ENCODE measurements at places on chromosomes 12 and 14.
A peak's percentile ranks its signal among the peaks of the same experiment; 100 is the strongest.

DNA sequence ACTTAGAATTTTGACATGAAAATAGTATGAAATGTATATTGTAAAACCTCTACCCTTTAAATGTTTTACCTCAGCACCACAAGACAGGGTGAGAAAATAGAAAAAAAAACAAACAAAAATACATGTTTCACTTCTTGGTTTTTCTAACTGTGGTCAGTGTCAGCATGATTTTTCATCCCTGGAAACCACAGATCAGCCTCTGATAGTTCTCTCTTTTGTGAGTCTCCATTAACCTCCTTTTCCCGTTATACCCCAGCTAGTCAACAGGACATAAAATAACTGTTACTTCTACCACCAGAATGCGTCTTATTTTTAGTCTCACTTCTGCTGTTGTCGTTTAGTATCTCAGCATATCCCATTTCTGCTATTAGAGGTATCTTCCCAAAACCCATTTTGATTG lies 48.3 kb upstream of the KCNMB4 start:
- peak overlapping the region; percentile 2 for H3K4me3 ChIP-seq
- DNase-seq, result no peak
- H3K4me1 ChIP-seq, result peaks cover 15% of the 10 kb centered on the region
- H3K27me3 ChIP-seq, result no peaks in the 10 kb centered on the region

DNA sequence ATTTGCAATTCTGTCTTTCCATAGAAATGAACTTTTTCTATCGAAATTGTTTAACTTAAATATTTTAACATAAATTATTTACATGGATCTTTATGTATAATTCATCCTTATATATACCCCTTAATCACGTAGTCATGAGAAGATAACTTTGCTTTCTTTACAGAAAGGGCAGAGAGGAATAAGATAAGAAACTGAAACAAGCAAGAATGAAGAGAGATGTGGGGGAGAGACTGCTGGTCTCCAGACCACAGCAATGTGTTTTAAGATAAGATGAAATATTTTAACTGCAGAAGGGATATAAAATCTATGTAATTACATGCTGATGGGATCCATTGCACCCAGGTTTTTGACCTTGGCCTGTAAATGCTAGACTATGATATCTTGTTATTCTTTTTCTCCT lies 34.7 kb upstream of the DNM1L start:
- no peaks in the 10 kb centered on the region for H3K27me3 ChIP-seq
- no peak overlapping the region for H3K27ac ChIP-seq
- H3K4me3 ChIP-seq, result no peak overlapping the region
- no peaks in the 10 kb centered on the region for H3K36me3 ChIP-seq
- H3K4me1 ChIP-seq, result no peaks in the 10 kb centered on the region

GRCh38 chr14:21036751-21037150 lies 2.1 kb upstream of the RNASE13 start:
- H3K36me3 ChIP-seq, result no peaks in the 10 kb centered on the region
- H3K4me3 ChIP-seq, result no peak overlapping the region
- H3K4me1 ChIP-seq, result no peaks in the 10 kb centered on the region

GRCh38 chr12:62205346-62205745 lies 54.9 kb upstream of the USP15 start:
- H3K36me3 ChIP-seq, result peaks cover 15% of the 10 kb centered on the region
- DNase-seq, result no peak
- no peaks in the 10 kb centered on the region for H3K4me1 ChIP-seq
- peaks cover 7% of the 10 kb centered on the region for H3K27me3 ChIP-seq
- H3K27ac ChIP-seq, result no peak overlapping the region

GRCh38 chr12:108722992-108723766 lies 8.1 kb downstream of the CORO1C start:
- DNase-seq, result no peak
- H3K4me3 ChIP-seq, result no peak overlapping the region
- peaks cover 3% of the 10 kb centered on the region for H3K36me3 ChIP-seq
- peak overlapping the region; percentile 5 for H3K27ac ChIP-seq

GRCh38 chr12:128133321-128134073 lies 133.5 kb upstream of the TMEM132C start:
- H3K4me3 ChIP-seq, result no peak overlapping the region
- no peaks in the 10 kb centered on the region for H3K4me1 ChIP-seq
- H3K36me3 ChIP-seq, result no peaks in the 10 kb centered on the region
- no peaks in the 10 kb centered on the region for H3K27me3 ChIP-seq

DNA sequence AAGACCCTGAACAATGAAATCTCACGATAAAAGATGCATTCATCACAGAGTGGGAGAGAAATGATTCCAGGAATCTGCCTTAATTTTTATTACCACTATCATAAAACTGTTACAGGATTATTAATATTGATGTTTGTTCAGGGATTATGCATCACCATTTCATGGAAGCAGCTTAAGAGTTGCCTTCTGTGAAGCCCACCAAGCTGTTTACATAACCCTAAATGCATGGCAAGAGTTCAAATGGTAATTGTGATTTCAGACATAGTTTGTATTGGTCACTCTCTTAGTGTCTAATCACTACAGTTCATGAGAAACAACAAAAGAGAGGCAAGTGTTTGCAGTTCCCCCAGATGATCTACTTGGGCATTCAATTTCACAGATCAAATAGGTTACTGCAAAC lies 527.7 kb downstream of the RPS29 start:
- no peaks in the 10 kb centered on the region for H3K27me3 ChIP-seq
- DNase-seq, result no peak

GRCh38 chr12:107511292-107511691 lies 174.3 kb upstream of the PWP1 start:
- H3K27ac ChIP-seq, result no peak overlapping the region
- H3K4me3 ChIP-seq, result no peak overlapping the region
- DNase-seq, result no peak
- H3K36me3 ChIP-seq, result no peaks in the 10 kb centered on the region
- peaks cover 12% of the 10 kb centered on the region for H3K27me3 ChIP-seq

DNA sequence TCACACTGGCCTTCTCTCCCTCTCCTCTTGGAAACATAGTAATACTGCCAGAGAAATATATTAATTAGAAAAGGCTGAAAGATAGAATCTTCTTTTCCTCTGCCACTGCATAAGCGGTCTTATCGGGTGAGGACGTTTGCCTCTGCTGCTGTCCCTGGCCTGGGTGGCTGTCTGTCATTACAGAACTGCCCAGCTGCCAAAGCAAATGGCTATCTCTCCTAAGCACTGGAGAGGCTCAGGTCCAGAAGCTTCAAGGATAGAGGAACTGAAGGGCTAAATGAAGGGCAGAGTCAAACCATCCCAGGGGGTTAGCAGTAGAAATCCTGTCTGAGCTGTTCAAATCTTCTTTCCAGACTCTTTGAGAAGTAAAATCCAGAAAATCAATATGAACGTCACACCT lies 198.6 kb upstream of the CAND1 start:
- H3K4me1 ChIP-seq, result peaks cover 10% of the 10 kb centered on the region
- no peak overlapping the region for H3K27ac ChIP-seq
- no peak overlapping the region for H3K4me3 ChIP-seq
- no peak for DNase-seq

DNA sequence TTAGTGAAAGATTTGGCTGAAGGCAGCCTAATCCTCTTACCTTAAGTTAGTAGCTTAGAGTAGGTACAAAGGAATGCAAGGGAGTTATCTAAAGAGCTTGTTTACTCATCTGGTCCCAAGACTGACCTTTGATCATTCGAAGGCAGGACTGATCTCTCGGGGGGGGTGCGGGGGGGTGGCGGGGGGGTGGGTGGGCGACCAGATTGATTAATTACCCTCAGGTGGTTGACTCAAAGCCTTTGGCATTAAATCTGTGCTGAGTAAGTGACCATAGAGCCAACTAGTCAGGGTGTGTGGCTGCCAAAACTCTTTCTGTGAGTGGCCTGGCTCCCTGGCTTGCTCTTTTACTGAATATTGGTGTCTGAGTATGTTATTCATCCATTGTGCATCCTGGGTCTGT lies 731.9 kb upstream of the FBXO33 start:
- no peaks in the 10 kb centered on the region for H3K4me1 ChIP-seq
- no peak for DNase-seq
- H3K36me3 ChIP-seq, result peaks cover 9% of the 10 kb centered on the region
- no peak overlapping the region for H3K27ac ChIP-seq
- no peak overlapping the region for H3K4me3 ChIP-seq

DNA sequence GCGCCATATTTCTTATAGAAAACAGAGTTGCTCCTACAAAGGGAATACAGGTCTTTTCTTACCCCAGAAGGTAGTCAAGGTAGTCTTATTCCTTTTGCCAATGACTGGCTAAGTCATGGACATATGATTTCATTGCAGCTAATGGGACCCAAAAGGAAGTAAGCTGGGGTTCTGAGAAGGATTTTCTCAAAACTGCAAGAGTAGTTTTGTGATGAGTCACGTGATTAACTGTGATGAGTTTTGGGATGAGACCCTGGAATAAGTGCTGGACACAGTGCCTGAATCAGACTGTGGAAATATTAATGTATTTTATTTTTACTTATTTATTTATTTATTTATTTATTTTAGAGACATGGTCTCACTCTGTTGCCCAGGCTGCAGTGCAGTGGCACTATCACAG lies 13.4 kb upstream of the NIN start:
- H3K27ac ChIP-seq, result no peak overlapping the region
- H3K27me3 ChIP-seq, result no peaks in the 10 kb centered on the region
- no peak for DNase-seq
- peaks cover 1% of the 10 kb centered on the region for H3K4me1 ChIP-seq
- no peak overlapping the region for H3K4me3 ChIP-seq

GRCh38 chr12:88793096-88793495 lies 212.8 kb upstream of the KITLG start:
- no peaks in the 10 kb centered on the region for H3K27me3 ChIP-seq
- no peak for DNase-seq
- H3K27ac ChIP-seq, result no peak overlapping the region

DNA sequence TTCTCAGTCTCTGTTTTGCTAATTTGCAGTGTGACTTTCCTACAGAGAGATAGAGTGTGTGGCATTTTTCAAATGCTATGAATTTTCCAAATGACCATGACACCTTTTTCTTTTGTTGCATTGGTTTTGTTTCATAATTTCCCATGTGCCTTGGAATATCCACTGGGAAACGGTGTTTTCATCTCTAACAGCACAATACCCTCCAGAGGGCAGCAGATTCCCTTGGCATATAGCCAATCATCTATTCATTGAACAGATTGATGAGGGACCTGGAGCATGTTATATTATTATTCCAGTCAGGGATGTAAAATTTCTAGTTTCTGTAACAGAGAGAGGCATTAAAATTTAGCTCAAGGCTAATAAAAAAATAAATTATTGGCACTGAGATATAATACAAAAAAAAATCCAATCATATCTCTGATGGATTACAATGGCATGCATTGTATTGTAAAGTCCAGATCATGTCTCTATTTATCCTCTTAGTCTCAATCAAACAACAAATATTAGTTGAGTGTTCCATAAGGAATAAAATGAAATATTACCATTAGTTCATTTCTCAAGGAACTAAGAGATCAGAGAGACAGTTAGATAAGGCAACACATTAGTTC lies 29.6 kb upstream of the NTN4 start:
- DNase-seq, result no peak
- H3K27ac ChIP-seq, result no peak overlapping the region
- no peak overlapping the region for H3K4me3 ChIP-seq

GRCh38 chr14:60878536-60878935 lies 102.3 kb downstream of the TRMT5 start:
- H3K36me3 ChIP-seq, result peaks cover 33% of the 10 kb centered on the region
- no peak overlapping the region for H3K4me3 ChIP-seq
- no peaks in the 10 kb centered on the region for H3K27me3 ChIP-seq
- H3K27ac ChIP-seq, result no peak overlapping the region
- DNase-seq, result no peak

- H3K27ac ChIP-seq, result no peak overlapping the region
- no peak for DNase-seq
- no peaks in the 10 kb centered on the region for H3K4me1 ChIP-seq
- H3K27me3 ChIP-seq, result no peaks in the 10 kb centered on the region
These were observed 94.5 kb upstream of the NRXN3 start for GRCh38 chr14:78075555-78076277.

- H3K27ac ChIP-seq, result no peak overlapping the region
- DNase-seq, result no peak
- H3K27me3 ChIP-seq, result no peaks in the 10 kb centered on the region
- no peak overlapping the region for H3K4me3 ChIP-seq
These were observed 130.5 kb downstream of the ACSS3 start for GRCh38 chr12:81208187-81208911.

DNA sequence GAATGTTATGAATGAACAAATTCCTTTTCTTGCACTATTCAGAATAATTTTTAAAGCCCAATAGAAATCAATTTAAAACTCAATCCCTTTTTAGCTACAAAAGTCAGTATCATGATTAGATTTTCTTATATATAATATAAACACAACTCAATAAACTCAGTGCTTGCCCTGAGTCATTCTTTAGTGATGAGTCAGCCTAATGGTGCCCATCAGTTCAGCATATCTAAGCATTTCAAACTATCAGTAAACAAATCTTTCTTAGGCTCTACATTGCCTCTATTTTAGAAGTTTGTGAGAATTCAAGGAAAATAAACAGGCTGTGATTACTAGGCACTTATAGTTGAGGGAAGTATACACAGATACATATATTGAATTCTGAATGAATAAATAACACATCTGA lies 179.6 kb downstream of the NELL2 start:
- no peak overlapping the region for H3K4me3 ChIP-seq
- H3K27ac ChIP-seq, result no peak overlapping the region
- no peaks in the 10 kb centered on the region for H3K4me1 ChIP-seq

DNA sequence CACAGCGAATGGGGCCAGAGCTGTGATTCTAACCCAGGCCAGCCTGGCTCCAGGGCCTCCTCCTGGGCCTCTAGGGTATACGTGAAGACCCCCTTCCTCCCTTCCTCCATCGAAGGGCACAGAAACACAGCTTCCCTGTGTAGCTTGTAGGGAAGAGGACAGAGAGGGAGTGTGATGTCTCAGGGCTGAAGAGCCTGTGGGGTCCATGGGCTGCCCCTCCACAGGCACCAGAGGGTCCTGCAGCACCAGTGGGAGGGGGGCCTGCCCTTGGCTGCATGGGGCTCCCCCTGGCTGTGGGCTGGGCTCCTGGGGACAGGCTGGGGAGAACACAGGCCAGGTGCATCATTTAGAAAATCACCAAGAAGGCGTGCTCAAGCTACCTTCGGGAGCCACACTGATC lies 178.5 kb downstream of the CALM1 start:
- no peaks in the 10 kb centered on the region for H3K36me3 ChIP-seq
- no peak overlapping the region for H3K27ac ChIP-seq
- no peak overlapping the region for H3K4me3 ChIP-seq

- H3K27me3 ChIP-seq, result peaks cover 15% of the 10 kb centered on the region
- no peaks in the 10 kb centered on the region for H3K36me3 ChIP-seq
- no peak for DNase-seq
These were observed 99.4 kb upstream of the CCDC91 start for GRCh38 chr12:28090835-28091234.

DNA sequence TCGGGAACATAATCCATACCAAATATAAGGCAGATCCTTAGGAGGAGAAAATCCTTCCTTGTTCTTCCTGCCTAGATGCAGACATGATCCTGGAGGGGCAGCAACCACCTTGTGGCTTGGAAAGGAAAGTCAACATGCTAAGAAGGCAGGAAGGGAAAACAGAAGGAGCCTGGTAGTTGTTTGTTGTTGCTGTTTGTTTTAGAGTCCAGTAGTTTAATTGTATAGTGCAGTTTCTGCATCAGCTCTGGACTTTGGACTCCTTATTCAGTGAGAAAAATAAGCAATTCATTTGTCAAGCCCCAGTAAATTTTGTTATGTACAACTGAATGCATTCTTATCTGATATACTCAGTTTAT lies 45.7 kb upstream of the APPL2 start:
- no peak overlapping the region for H3K27ac ChIP-seq
- H3K4me3 ChIP-seq, result no peak overlapping the region
- H3K36me3 ChIP-seq, result no peaks in the 10 kb centered on the region
- DNase-seq, result no peak

GRCh38 chr14:89282191-89282590 lies 134.8 kb downstream of the FOXN3 start:
- peaks cover 56% of the 10 kb centered on the region for H3K36me3 ChIP-seq
- no peak for DNase-seq
- H3K27ac ChIP-seq, result peak overlapping the region; percentile 51
- H3K4me1 ChIP-seq, result peaks cover 90% of the 10 kb centered on the region
- H3K4me3 ChIP-seq, result no peak overlapping the region

Data from stimulated activated naive B cell treated with anti-CD40 and anti-IgM and Interleukin-4, amounts not matched to agents 10 μg/mL and 1 μg/mL and 100 μg/mL, for 72 hours (primary cell).